Amniotic stem cell (primary cell): ENCODE measurements at places on chromosomes 7 and 10.

- no peak for DNase-seq
Measured at GRCh38 chr10:87846023-87846422, 17.3 kb downstream of the KLLN start.

DNA sequence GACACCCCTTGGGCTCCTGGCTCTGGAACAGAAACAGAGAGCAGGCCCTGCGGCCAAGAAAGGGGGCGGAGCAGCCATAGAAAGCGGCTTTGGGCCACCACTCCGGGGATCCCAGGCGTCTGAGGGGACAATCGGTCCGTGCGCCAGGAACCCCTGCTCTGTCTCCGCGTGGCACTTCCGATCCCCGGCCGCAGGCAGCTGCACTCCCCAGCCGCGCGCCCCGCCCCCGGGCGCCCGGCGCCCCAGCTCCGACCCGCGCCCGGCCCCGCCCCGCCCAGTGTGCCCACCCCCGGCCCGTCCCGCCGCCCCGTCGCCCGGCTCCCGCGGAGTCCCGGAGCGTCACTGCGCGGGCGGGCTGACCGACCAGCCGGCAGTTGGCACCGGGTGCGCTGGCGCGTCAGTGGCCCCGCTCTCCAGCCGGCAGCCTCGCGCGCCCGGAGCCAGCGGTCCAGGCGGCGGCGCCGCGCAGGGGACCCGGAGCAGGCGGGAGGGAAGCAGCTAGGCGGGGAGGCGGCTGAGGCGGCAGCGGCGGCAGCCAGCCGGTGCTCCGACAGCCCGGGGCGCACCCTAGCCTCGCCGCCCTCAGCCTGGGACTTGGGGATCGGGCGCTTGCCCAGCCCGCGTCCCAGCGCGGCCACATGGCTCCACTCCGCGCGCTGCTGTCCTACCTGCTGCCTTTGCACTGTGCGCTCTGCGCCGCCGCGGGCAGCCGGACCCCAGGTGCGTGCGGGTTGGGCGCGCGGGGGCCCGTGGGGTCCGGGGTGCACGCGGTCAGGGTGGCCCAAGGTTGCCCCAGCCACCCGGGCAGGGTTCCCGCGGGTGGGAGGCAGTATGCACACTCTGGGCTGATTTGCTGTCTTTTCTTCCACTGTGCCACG, at the start of gene ADAMTS14:
ADAMTS14 (plus strand) TSS at position 342 of the 878 bp plus-strand sequence; CDS start at position 639, 297 bp downstream.
- DNase-seq = no peak

DNA sequence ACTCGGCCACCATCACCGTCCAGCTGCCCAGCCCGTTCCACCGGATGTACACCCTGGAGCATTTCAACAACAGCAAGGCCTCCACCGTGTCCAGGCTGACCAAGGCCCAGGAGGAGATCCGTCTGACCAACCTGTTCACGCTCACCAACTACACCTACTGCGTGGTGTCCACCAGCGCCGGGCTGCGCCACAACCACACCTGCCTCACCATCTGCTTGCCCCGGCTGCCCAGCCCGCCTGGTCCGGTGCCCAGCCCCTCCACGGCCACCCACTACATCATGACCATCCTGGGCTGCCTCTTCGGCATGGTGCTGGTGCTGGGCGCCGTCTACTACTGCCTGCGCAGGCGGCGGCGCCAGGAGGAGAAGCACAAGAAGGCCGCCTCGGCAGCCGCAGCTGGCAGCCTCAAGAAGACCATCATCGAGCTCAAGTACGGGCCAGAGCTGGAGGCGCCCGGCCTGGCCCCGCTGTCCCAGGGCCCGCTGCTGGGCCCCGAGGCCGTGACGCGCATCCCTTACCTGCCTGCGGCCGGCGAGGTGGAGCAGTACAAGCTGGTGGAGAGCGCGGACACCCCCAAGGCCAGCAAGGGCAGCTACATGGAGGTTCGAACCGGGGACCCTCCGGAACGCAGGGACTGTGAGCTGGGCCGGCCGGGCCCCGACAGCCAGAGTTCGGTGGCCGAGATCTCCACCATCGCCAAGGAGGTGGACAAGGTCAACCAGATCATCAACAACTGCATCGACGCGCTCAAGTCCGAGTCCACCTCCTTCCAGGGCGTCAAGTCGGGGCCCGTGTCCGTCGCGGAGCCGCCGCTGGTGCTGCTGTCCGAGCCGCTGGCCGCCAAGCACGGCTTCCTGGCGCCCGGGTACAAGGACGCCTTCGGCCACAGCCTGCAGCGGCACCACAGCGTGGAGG, 75.8 kb downstream of the ELFN1 start:
- DNase-seq = no peak

GRCh38 chr7:90747516-90747915, 151.4 kb downstream of the CDK14 start:
- no peak for DNase-seq

- no peak for DNase-seq
Measured at GRCh38 chr7:128171-129080, 63.9 kb upstream of the FAM20C start.

DNA sequence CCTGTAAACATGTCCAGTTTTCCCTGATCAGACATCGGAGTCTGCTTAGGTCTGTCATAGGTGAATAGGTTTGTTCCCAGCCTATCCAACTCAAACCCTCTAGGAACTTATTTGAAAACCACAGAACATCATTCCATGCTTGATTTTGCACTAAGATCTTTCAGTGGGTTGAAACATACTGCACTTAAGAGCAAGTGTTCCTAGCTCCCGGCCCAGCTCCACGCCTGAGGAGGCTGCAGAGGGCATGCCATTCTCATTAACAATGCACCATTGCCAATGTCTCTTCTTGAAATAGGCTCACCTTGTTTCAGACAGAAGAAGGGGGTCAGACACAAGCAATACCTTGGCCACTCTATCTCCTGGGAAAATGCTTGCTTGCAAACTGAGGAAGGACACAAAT, 78.0 kb upstream of the EGR2 start:
- no peak for DNase-seq

GRCh38 chr10:99993701-99994689, 15.8 kb downstream of the DNMBP start:
- peak; percentile 64 for DNase-seq

DNA sequence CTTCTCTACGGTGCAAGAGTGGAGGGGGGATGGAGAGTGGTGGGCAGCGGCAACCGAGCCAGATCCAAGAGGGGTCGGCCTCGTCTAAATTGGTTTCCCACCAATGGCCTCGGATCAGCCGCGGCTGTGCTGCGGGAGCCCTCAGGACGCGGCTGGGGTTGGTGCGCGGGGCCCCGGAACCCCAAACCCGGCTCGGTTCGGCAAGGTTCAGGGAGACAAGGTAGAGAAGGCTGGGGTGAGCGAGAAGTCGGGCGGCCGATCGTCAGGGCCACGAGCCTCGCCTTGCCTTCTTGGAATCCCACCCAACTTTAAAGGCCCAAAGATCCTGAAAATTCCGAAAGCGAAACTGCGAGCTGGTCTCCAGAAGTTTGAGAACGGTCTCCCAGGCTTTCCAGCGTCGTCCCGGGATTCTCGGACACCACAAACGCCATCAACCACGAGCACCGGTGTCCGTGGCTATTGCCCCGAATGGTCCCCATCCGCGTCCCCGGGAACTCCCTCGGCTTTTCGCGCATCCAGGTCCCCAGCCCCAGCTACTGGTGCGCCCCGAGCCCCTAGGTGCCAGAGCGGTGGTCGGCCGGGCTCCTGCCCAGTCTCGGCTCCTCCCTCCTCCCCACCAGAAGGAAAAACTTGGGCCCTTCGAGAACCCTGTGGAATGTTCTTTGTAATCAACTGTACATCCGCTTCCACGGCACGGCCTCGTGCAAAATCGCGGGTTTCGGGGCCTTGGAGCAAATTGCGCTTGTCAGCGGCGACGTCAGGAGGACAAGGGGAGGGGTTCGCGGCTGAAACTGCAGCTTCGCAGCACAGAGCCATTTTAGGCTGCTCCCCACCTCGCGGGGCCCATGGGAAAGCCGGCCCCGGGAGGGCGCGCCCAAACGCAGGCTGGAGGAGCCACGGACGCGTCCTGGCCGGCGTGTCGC, 3.2 kb downstream of the SFMBT2 start:
- no peak for DNase-seq

DNA sequence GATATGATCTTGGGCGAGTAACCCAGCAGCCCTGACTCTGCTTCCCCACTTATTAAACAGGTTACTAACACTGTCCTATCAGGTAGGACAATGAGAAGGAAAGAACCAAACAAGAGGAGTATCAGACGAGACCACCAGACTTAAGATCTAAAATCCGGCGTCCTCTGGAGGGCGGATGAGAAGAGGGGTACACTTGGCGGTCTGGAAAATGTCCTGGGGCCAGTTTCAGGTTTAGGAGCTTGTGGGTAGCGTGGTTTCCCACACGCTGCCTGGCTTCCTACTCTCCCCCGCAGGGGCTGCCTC, 635 bp downstream of the ZNF32 start:
- no peak for DNase-seq
